Stimulated activated CD8-positive, alpha-beta memory T cell treated with anti-CD3 and anti-CD28 coated beads, Interleukin-15, amount 100 ng/mL, for 24 hours (primary cell): ENCODE measurements at places on chromosomes 4 and X.

GRCh38 chr4:153023692-153024394 lies 87.7 kb downstream of the FHDC1 start:
- no peak for DNase-seq

DNA sequence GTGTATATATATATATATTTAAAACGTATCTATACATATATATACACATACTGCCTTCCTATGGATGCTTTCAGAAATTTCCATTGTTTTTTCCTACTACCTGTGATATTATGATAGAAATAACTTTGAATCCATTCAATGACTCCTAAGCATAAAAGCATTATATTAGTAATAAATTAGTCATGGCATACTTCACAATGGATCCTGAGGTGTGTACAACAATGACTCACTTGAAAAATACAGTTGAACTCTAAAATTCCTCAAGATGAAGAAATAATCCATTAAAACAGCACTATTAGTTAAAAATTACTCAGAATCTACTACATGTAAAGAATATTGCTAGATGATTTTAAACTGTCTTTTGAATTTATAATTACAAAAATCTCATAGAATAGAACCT lies 201.1 kb downstream of the STPG2 start:
- no peak for DNase-seq

DNA sequence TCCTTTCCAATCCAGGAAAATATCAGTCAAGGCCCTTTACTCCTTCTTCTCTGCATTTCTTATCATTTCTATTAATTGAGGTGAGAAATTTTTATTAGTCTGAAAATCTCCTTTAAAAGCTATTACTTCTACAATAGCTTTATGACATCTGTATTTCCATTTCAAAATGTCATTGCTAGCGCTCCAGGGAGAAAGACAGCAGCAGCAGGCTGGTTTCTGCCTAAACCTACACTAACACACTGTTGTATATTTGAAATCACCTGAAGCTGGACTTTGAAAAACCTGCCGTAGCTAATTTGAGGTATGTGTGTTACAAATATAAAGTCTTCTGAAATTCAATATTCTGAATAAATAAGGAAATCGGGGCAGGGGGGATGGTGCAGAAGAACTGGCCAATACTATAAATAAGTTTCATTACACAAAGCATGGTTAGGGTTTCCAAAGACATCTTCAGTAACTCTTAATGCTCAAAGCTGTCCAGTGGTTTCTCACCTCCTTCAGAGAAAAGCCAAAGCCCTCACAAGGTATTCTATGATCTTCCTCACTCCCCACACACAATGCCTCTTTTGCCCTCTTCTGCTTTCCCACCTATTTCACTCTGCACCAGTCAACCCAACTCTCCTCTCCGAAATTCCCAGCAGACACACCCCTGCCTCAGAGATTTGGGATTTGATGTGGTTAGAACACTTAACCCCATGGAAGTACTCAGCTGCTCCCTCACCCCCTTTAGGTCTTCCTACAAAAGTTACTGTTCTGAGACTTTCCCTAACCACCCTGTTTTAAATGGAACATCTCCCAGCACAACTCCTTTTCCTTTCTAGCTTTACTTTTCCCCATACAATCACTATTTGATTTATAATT lies 122.7 kb downstream of the PPP3CA start:
- DNase-seq, result no peak

GRCh38 chrX:101360390-101360789 lies 11.8 kb upstream of the TIMM8A start:
- DNase-seq, result no peak

DNA sequence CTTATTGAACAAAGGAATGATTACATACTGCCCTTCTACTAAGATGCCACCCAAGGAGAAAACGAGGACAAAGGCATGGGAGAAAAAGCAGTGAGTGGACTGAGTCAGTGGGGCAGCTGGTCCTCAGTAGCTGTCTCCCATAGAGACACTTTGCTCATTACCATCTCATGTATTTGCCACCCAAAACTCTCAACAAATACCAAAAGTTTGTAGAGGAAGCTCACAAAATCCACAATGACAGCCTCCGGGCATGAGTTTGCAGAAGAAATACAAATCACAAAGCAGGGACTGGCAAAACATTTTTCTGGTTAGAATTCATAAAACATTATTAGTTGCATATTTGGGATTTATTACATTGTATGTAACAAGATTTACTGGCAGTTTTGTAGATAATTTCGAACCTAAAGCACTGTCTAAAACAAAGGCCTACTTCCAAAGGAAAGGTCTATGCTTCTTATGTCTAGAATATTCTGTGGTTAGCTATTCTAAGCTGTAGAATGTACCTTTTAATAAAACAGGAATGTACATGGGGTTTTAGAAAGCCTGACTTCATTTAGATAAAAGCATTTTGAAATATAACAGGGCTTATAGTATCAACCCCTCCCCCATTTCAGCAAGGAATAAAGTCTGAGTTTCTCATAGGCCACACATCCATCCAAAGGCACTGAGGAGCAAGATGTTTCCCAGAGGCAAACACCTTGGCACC lies 17.7 kb downstream of the PCDH18 start:
- DNase-seq, result no peak
